SHP77 treated with DMSO at 0.1 percent for 48 hours (cell line): ENCODE measurements at places on chromosomes 7 and 10.
A peak's percentile ranks its signal among the peaks of the same experiment; 100 is the strongest.

- no peak for DNase-seq
Observed at GRCh38 chr7:116772423-116772863, 89.9 kb upstream of the CAPZA2 start.

GRCh38 chr10:61832866-61833481, 68.5 kb upstream of the ARID5B start:
- DNase-seq, result no peak

- DNase-seq, result no peak
Observed at GRCh38 chr10:12073526-12073925, 4.8 kb downstream of the DHTKD1 start.

GRCh38 chr7:18655506-18655905, 160.0 kb downstream of the HDAC9 start:
- no peak for DNase-seq

DNA sequence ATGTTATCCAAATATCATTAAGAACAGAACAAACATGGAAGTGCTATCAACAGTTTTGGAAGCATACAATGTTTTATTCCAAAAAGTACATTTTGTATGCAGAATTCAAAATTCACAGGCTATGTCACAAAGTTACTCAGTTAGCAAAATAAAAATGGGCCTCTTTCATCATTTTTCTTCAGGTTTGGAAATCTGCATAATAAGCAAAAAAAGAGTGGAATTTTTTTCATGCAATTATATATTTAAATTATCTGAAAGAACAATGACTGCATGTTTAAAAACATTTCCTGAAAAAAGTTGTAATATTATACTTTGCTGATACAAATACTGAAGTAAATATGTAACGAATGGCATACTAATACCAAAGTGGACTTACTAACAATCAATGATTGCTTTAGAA, 161.2 kb upstream of the MBL2 start:
- DNase-seq, result no peak

DNA sequence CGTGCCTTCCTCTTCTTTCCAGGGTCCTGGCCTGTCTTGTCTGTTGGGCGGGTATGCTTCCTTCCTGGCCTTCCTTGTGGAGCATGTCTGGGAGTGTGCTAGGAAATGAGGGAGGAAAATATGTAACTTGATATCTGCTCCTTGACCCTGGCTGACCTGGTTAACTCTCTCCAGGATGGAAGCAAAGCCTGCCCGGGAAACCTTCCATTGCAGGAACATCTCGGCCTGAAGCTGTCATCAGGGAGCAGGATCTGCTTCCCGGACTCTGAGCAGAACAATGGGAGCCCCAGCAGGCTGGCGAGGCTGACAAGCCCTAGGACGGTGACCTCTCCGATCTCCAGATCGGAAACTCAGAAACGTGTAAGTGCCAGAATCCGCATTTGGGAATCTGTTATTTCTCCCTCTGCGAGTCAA, 340.3 kb downstream of the FRMD4A start:
- no peak for DNase-seq

- no peak for DNase-seq
Observed at GRCh38 chr10:102776779-102777456, 33.2 kb downstream of the WBP1L start.

GRCh38 chr10:121310151-121310711, 288.0 kb downstream of the FGFR2 start:
- no peak for DNase-seq

GRCh38 chr10:96400465-96400864, 41.7 kb upstream of the OPALIN start:
- DNase-seq, result no peak

DNA sequence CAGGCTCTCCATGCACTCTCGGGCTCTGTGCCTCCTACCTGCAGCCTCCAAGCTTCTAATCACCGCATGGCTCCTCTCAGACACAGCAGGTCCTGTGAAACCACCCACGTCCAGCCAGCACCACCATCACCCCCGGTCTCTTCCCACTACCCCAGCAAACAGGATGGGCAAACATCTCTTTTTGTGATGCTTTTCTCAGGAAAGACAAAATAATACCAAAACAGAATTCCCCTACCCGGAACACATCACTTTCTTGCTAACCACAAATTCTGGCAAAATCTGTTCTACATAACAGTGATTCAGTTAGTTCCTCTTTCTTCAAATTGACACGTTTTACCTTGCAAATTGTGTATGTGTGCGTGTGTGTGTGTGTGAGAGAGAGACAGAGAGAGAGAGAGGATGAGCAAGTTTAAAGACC, 6.5 kb downstream of the SNX8 start:
- DNase-seq, result no peak

DNA sequence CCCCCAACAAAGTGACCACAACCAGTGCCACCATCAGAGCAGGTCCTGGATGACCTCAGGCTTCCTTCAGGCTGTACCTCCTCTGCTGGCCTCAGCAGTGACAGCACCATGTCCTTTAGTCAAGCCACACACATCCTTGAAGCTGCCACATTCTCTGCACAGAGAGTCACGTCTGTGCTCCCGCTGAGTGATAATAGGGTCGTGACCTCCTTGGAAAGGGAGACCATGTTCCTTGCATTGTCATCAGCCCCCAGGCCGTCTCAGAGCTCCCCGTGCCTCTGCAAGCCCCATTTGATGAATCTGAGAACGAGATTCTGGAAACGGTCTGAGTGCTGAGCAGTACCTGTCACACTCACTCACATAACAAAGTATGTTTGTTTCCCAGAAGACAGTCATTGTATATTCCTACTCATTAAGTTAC, 106.5 kb upstream of the PRR15 start:
- no peak for DNase-seq

GRCh38 chr7:157484411-157485081, 147.7 kb downstream of the DNAJB6 start:
- DNase-seq, result no peak

DNA sequence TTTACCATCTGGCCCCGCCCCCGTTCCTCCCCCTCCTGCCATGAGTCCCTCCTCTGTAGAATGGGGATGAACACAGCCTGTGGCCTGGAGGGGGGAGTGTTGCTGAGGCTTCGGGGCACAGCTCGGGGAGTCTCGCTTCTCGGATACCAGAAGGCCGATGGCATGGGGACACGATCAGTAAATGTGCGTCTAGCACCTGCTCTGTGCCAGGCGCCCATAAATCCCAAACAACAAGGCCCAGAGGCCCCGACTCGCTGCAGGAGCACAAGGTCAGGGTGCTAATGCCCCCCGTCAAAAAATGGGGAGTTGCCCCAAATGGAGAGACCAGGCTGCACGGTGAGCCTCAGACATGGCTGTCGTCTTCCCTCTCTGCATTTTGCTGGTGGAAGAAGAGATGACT, 40.7 kb downstream of the JAKMIP3 start:
- DNase-seq, result no peak

DNA sequence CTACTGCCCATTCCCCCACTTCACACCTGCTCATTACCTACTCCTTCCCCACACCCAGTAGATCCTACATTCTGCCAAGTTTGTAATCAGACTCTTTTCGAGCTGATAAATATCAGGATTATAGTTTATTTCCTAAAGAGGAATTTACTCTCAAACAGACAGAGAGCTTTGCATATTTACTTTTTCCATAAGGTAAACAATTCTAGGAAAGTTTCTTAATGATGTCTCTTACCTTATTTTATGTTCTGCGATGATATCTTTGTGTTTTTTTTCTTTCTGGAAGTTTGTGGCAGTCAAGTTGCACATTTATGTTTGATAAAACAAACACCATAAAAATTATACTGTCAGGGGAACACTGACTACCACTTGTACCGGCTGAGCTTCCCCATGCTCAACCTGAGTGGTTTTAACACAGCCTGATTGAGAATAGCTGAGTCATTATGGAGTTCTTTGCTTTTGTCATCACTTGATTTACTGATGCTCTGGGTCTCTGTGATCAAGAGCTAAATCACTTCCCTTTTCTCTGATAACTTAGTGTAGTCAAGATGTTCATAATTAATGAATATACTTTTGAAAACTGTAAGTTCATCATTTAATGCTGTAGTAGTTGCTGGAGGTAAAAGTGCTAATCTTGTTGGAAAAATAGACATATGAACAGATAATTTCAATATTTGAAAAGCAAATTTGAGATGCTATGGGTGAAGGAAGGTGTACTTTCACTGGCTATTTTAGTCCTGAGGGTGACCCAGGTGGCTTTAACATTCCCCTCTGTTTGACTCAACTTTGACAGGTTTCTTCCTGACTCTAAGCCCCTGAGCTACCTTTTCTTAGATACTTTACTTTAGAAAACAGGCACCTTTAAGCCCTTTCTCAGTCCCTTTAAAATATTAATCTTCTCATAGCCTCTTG, 1034.5 kb upstream of the LRRTM3 start:
- DNase-seq, result peak; percentile 53

DNA sequence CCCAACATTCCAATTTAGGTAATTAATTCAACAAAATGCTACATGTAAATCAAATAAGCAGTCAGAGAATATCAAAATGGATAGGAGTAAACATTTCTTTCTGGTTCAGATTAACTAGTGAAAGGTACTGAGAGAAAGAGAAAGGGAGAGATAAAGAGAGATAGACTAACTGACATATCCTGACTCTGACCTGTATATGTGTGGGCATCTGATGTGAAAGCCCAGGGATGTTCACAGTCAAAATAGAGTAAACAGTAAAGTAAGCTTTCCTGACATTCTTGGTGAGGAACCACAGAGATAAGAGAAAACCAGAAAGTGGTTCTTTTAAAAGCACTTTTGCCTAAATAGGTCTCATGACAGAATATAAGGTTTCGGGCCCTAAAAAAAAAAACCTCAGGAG, 37.5 kb upstream of the ANK3 start:
- no peak for DNase-seq

GRCh38 chr10:73017955-73018480, 63.4 kb upstream of the PLA2G12B start:
- no peak for DNase-seq

GRCh38 chr10:22345301-22346095, at the start of gene SPAG6:
Gene SPAG6, plus strand, starts transcription at chr10:22345496. Its CDS starts 116 bp downstream, at chr10:22345612.
- DNase-seq, result no peak

GRCh38 chr10:15742836-15743235, 23.1 kb upstream of the ITGA8 start:
- DNase-seq, result no peak

- DNase-seq, result no peak
Observed at GRCh38 chr10:63236113-63236935, 103.2 kb downstream of the NRBF2 start.

DNA sequence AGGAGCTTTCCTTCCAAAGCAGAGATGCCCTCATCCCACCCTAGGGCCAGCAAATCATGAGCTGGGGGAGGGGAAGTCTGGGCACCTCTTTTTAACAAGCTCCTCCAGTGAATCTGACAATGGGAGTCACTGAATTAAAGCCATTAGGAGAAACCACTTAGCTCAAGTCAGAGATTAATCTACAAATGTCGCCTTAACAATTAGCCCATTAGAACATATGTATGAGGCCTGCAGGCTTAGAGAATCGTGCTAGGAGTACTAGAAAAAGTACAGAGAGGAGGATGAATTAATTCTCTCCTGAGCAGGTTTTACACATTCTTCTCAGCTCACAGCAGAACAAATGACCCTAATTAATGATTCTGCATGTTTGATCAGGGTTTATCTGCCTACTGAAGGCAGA, 381.3 kb downstream of the KCNMA1 start:
- DNase-seq, result no peak
